Karpas-422 (cell line): ENCODE measurements at places on chromosomes 2 and 18. TPM values are rescaled to one million over a fixed set of nuclear protein-coding genes. Genes with fewer than 3 reads are reported as not detected.

Gene RALB
- 7.2 and 19.4 TPM in 2 replicates for total RNA-seq

Gene SLC5A7
- total RNA-seq, result not detected in 2 replicates

Gene RSAD2
- 2.7 and 12.4 TPM in 2 replicates for total RNA-seq

Gene REG1B
- not detected in 2 replicates for total RNA-seq

Gene CCDC195
- not detected in 2 replicates for total RNA-seq

Gene APCDD1
- total RNA-seq, result not detected in 2 replicates

Gene ABHD3
- total RNA-seq, result 64.2 and 142 TPM in 2 replicates

Gene MFSD2B
- total RNA-seq, result not detected in 2 replicates

Gene RGPD4
- not detected in 2 replicates for total RNA-seq

Gene DOK1
- total RNA-seq, result 24.7 and 57.1 TPM in 2 replicates
